ENCODE measurements at places on chromosomes 7 and 10.
A peak's percentile ranks its signal among the peaks of the same experiment; 100 is the strongest.

- no peak for DNase-seq
These were observed 98.2 kb downstream of the ZNF777 start for GRCh38 chr7:149362696-149363095.

DNA sequence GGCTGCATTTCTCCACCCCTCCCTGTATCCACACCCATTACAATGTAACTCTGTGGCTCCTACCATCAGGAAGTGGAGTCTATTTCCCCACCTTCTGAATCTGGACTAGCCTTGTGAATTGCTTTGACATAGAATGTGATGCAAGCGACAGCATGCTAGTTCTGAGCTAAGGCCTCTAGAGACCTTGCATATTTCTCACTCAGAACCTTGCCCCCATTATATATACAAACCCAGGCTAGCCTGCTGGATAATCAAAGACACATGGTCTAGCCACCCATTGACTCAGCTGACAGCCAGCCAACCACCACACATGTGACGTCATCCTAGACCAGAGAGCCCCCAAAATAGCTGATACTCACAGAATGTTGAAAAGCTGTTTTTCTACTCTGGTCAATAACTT lies 77.9 kb downstream of the CCDC71L start:
- DNase-seq, result no peak

- DNase-seq, result no peak
These were observed 109.9 kb downstream of the ZMIZ1 start for GRCh38 chr10:79178614-79179163.

DNA sequence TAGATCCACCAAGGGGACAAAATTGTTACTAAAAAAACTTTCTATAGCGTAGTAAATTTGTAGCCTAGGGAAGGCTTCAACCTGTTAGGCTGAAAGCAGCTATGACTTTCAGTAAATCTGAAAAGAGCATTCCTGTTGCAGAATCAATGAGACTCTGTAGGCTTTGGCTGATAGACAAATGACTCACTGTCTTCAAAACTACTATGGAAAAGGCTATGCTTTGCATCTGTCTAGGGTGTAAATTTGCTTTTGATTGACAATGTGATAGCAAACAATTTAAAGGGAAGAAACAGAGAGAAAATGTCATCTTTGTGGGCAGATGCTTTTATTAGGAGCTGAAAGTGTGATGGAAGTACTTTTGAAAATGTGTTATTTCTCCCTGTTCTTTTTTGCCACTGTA lies 60.6 kb downstream of the ARL5B start:
- DNase-seq, result no peak

DNA sequence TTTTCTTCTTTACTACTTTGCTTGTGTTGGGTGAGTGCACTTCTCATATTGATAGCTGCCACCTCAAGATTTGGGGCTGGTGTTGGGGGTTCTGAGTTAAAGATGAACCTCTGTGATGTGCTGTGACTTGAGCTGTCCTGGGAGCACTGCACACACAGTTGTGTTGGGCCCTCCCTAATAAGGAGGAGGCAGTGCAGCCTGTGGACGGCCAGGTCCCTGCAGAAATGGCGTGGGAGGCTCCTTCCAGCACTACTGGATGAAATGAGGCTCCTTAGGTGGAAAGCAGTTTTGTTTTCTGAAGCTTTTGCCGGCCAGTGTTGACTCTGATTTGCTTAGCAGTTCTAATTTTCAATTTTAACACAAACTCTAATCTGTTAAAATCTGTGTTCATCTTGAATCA lies 44.0 kb downstream of the WDR37 start:
- DNase-seq, result no peak

GRCh38 chr7:151629713-151630272 lies 110.1 kb upstream of the RHEB start:
- DNase-seq, result no peak

GRCh38 chr10:18860631-18861240 lies 187.9 kb upstream of the MALRD1 start:
- no peak for DNase-seq

DNA sequence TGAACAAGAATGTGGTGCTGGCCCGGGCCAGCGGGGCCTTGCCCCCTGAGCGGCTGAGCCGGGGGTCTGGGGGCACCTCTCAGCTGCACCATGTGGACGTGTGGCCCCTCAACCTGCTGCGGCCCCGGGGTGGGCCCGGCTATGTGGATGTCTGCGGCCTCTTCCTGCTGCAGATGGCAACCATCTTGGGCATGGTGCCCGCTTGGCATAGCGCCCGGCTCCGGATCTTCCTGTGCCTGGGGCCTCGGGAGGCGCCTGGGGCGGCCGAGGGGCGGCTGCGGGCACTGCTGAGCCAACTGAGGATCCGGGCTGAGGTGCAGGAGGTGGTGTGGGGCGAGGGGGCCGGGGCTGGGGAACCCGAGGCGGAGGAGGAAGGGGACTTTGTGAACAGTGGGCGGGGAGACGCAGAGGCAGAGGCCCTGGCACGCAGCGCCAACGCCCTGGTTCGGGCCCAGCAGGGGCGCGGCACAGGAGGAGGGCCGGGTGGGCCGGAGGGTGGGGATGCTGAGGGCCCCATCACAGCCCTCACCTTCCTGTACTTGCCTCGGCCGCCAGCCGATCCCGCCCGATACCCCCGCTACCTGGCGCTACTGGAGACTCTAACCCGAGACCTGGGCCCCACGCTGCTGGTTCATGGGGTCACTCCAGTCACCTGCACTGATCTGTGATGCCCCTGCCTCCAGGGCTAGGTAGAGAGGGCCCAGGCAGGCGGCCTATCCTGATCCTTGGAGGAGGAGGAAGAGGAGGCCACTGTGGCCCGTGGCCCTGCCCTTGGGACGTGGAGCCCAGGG lies 1.1 kb upstream of the TRIP6 start:
- no peak for DNase-seq

DNA sequence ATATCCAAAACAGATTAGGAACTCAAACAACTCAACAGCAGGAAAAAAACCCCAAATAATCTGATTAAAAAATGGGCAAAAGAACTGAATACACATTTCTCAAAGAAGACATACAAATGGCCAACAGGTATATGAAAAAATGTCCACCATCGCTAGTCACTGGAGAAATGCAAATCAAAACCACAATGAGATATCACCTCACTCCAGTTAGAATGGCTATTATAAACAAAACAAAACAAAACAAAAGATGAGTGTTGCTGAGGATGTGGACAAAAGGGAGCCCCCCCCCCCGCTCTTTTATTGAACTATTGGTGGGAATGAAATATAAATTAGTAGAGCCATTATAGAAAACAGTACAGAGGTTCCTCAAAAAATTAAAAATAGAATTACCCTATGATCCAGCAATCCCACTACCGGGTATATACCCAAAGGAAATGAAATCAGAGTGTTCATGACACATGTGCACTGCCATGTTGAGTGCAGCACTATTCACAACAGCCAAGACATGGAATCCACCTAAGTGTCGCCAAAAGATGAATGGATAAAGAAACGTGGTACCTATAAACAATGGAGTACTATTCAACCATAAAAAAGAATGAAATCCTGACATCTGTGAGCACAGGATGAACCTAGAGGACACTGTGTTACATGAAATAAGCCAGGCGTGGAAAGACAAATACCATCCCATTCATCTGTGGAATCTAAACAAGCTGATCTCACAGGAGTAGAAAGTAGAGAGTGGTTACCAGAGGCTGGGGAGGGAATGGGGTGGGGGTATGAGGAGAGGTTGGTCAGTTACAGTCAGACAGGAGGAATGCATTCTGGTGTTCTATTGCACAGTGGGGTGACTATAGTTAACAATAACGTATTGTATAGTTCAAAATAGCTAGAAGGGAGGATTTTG lies 78.1 kb upstream of the RHEB start:
- DNase-seq, result no peak

GRCh38 chr10:75976681-75977080 lies 545.3 kb downstream of the LRMDA start:
- DNase-seq, result no peak

DNA sequence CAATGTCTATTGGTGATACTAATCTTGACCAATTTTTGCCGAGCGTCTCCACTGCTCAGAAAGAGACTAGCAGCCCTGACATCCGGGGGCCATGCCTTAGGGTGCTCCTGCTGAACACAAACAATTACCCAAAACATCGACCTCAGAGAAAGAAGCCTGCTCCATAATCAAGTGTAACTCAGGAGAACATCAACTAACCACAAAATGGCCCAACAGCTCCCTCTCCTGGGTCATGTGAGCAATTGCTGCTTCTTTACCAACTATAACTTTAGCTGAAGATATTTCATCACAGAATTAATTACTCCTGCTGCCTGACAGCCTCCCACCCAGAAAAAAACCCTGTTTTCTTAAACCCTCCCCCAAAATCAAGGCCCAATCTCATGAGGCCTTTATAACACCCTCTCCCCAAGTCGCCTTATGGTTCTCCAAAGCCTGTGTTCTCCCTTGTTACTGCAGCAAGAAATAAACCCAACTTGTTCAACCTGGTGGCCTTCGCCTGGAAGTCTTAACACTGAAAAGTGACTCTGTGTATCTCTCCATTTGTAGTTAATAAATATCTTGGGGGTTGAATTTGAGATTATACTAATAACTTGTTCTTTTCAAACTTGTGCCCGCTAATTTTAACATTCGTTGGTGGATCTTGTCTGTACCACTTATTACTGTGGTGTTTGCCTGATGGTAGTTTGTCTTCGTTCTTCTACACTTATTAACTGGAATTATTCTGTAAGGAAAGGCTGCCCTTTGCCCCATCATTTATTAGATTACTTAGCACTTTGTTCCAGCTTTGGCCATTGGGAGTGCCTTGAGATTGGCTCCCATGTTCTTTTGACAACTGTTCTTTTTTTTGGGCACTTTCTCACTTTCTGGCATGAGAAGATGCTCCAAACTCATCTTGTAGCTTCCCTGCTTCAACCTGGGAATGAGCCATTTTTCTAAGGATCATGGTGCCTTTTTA lies 21.2 kb upstream of the RAMP3 start:
- peak; percentile 61 for DNase-seq

- no peak for DNase-seq
These were observed 34.9 kb downstream of the SRPK2 start for GRCh38 chr7:105353752-105354328.

DNA sequence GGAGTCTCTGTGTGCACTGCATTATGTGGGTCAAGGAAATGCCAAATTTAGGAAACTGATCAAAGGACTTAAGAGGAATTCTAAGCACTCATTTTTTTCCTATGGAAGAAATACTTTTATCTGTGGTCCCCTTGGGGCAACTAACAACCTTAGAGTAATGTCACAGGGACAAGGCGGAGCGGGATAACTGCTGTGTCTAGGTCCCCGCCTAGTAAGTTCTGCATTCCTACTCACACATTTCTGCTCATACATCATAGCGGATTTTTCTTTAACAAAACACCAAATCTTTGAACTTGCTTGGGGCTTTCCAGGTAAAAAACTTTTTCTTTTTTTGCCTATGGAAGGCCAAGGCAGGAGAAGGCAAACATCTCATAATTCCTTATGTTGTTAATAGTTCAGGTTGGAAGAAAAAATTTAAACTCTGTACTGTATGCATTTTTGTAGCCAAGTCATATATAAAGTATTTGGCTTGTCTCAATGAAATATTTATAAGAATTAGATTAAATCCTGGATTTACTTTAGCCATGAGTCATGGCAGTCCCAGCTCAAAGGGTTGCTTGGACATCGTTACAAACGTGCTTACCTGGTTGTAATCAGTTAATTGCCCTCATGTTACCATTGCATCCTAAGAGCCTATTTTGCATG lies 285.0 kb downstream of the PHTF2 start:
- no peak for DNase-seq

GRCh38 chr7:116232350-116232749 lies 22.0 kb downstream of the TES start:
- no peak for DNase-seq

DNA sequence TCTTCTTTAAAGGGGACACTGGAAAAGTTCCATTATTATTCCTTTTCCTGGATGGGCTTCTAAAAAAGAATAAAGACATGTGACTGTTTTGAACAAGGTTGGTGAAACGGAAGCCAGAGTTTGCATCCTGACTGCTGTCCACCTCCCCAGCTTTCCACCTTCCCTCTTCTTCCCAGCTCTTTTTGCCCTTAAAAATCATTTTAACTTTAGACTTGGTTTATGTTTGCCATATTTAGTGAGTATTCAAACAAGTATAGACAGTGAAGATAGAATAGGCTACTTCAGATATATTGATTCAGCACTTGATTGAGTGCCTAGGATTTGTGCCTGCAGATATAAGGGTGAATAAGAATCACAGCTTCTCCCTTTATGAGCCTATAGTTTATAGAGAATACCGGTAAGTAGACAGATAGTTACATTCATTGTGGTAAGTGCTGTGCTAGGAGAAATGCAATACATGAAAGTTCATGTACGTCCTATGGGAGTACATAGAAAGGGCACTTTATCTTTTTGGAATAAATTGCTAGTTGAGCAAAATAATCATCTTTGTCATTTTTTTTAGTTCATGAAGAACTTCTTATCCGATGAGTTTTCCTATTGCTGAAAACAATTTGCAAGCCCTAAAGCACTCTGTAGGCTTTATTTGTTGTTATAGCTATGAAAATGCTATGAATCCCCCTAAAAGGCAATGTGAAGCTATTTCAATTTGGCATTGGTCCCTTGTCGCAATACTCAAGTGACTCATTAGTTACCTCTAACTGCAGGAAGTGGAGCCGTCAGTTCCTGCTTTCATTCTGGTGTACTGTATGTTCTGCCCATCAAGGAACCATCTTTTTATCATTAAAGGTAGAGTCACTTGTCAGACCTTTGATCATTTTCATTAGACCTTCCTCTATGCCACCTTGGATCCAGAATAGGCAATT lies 57.2 kb upstream of the STRIP2 start:
- no peak for DNase-seq

GRCh38 chr7:86149024-86149665 lies 494.6 kb upstream of the GRM3 start:
- no peak for DNase-seq

DNA sequence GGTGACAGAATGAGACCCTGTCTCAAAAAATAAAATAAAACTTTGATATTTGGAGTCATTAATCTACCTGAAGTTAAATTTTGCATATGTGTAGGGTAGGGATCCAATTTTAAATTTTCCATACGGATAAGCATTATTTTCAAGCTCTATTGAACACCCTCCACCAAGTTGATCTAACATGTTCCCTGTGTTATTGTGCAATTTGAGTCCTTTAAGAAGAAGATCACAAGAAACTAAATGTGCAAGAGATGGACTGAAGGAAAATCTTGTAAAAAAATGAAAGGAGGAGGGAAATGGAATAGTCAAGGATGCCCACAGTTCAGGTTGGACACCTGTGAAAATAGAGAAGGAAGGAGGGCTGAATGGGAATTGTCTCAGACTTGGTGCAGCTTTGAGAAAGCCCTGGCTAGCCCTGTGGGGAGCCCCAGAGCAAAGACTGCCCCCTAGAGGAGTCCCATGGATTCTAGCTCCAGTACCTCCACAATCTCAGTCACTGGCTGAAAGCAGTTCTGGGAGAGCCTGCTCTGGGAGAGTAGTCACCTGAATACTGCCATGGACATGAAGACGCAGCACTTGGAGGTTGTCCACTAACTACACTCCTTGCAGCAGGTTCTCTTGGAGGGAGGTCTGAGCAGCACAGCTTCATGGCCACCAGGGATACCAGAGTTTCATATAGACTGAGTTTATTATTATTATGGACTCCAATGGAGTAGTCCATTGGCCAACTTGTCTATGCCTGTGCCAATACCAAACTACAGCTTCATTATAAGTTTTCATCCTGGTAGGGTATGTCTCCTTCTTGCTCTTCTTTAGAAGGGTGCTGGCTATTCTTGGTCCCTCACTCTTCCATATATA lies 5.7 kb upstream of the TIAL1 start:
- DNase-seq, result peak; percentile 23

- no peak for DNase-seq
These were observed 175.8 kb upstream of the PPP2R2D start for GRCh38 chr10:131724891-131725580.

- no peak for DNase-seq
These were observed 22.3 kb downstream of the CNPY1 start for GRCh38 chr7:155524018-155524556.
